ENCODE measurements at places on chromosomes 1 and 21. TPM values are rescaled to one million over a fixed set of nuclear protein-coding genes. Genes with fewer than 3 reads are reported as not detected.

The OLIG2 gene
- total RNA-seq = not detected

The LCE1F gene
- not detected for total RNA-seq

The CYP4A11 gene
- total RNA-seq = not detected

The NCF2 gene
- total RNA-seq = 86.1 TPM

The USP1 gene
- 26.4 TPM for total RNA-seq

The SHE gene
- not detected for total RNA-seq

The LCE1C gene
- not detected for total RNA-seq

The HIVEP3 gene
- 5.8 TPM for total RNA-seq

DNA sequence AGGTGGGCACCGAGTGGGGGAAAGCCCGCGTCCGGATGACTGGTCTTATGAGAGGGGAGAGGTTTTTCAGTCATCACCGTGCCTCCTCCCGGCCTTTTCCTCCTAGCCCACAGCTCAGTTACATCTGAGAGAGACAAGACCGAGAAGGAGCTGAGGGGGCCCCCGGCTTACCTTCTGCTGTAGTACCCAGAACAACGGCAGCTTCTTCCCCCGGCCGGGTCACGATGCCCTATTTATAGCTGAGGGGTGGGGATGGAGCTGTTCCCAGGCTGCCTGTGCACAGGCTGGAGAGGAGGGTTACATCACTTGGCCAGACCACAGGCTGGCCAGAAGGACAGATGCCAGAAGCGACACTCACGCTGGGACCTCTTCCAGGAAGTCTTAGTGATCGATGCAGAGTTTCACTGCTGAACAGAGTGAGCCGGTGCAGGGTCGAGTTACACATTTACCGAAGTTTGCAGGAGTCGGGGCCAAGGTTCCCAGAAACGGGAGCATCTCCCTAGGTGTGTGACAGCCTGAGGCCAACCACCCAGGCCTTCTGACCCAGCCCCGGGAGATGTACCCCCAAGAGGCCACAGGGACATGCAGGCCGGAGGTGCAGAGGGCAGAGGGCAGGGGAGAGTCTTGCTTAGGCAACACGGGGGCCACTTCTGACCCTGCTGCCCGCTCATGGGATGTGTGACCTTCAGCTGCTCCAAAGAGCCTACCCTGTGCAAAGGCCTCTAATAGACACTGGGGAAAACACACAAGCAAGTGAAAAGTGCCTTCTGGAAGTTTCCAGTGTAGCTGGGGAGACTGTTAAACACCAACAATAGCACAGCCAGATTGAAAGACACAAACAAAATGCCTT, at the start of gene AGT:
AGT (minus strand) TSS at position 208 of the 850 bp plus-strand sequence. CDS start 3,299 bp downstream, outside the sequence.
- peak; percentile 53 for DNase-seq

- DNase-seq = no peak
Measured at GRCh38 chr1:204127597-204128242, 24.1 kb downstream of the ETNK2 start.

DNA sequence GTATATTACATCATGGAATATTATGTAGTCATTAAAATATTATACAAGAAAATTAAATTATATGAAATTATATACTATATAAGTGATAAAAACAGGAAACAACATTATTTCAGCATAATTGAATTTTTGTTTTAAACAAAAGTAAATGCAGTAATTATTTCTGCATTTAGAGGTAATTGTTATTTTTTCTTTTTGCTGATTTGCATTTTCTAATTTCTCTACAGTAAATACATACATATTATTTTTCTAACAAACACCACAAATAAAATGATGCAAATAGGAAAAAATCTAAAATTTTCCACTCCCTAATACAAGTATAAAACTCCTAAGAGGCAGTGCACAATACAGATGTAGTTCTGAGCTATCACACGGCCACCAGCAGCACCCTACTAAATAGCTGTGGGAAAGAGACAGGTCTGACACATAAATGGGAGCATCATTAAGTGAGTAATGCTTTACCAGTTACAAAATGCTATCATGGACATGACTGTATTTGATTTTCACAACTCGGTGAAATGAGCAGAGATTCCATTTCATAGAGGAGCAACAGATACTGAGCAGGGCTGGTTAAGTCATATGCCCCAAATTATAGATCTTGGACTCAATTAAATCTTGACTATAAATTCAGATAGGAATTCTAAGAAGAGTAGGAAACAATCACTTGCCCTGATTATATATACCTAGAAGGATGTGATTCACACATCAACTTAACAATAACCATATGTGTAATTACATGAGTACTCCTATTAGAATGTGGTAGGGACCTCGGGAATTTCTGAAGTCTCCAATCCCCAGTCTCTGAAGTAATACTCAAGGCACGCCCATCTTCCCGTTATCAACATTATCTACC, 49.0 kb downstream of the NRIP1 start:
- DNase-seq = peak; percentile 29

DNA sequence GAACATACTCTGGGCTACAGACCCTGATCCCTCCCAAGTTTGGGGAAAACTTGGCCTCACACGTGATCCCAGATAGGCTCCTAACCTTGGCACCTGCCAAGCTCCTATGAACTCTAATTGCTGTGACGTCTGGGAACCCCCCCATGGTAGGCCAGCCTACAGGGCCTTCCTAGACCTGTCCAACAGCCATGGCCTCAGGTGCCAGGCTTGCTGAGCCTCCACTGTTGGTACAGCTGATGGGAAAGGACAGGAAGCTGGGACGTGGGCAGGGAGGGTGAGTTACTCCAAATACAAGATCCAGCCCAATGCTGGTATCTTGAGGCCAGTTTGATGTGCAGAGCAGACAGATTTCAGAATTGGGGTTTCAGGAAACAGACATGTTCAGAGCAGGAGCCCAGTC, 19.1 kb downstream of the SMIM12 start:
- no peak for DNase-seq

GRCh38 chr1:201728731-201729130, 100.2 kb upstream of the IPO9 start:
- DNase-seq = no peak

GRCh38 chr1:205842229-205842628, 7.7 kb downstream of the PM20D1 start:
- no peak for DNase-seq

DNA sequence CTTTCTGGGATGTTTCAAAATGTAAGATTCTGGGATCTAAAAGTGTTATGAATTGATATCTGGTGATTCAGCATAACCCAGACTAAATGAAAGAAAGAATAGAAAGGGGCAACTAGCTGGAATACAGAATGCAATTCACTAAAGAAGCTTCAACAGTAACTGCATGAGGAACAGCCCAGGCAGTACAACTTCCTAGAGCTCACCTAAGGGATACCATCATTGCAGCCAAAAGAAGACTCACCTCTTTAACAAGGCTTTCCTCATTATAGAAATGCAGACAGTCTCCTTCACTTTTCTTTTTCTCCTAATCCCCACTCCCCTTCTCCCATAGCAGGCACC, 6.3 kb downstream of the RGS5 start:
- DNase-seq = no peak

GRCh38 chr1:167150492-167150833, 56.6 kb downstream of the STYXL2 start:
- no peak for DNase-seq

DNA sequence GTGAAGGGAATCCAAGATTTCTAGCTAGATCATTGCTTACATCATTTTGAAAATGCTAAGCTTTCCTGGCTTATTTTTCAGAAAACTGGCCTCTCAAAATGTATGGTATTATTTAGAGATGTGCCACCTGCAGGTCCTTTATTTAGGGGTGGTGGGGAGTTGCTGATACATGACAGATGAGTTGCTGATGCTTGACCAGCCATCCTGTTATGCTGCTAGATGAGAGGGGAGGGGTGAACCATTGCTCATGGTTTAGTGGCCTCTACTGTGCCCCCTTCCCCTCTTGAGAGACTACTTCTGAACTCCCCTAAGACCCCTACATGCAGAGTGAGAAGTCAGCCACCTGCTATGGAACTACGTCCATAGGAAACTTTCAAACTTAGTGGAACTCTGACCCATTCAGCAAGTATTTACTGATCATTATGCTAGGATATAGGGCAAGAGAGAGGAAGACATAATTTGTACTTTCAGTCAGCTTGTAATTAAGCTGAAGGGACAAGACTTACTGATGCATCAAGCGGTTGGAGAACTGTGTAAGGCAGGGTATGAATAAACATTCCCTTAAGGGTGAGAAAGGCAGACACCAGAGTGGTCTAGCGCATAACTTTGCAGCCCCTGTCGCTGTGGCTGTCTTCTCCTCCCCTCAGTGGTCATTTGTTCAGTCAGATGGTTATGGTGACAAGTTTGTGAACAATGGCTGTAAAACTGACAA, 34.6 kb downstream of the SLAMF6 start:
- DNase-seq = no peak

DNA sequence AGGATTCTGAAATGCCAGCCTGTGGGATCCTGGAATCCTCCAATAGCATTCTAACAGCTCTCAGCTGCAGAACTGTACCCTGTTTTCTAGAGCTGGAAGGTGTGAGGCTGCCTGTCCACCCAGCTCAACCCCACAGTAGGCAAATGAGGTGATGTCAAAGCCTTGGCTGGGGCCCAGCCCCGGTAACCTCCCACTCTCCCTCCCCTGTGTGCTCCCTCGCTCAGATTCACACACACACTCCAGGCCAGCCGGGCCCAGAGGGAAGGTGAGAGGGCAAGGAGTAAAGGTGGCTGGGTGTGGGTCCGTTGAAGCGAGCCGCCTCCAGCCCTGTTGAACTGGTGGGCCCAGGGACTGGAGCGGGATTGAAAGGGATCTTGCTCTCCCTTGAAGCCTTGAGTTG, at the start of gene BSND:
BSND (plus strand) TSS at position 257 of the 400 bp plus-strand sequence. CDS start 254 bp downstream, outside the sequence.
- no peak for DNase-seq

GRCh38 chr1:116471241-116471640, 98.2 kb downstream of the ATP1A1 start:
- no peak for DNase-seq

DNA sequence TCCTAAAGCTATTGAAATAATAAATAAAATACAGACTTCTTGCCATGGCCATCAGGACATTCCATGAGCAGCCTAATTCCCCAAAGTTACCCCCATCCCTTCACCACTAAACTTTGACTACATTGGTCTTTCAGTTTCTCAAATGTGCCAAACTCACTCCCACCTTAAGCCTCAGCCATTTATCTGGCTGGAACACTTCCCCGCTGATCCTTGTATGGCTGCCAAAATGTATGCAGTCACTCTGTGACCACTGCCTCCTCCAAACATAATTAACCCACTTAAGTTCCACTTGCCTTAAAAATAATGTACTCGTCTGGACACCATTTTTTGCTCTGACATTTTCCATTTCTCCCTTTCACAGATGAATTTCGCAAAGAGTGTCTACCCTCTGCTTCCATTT, 407.4 kb downstream of the NTNG1 start:
- DNase-seq = no peak

DNA sequence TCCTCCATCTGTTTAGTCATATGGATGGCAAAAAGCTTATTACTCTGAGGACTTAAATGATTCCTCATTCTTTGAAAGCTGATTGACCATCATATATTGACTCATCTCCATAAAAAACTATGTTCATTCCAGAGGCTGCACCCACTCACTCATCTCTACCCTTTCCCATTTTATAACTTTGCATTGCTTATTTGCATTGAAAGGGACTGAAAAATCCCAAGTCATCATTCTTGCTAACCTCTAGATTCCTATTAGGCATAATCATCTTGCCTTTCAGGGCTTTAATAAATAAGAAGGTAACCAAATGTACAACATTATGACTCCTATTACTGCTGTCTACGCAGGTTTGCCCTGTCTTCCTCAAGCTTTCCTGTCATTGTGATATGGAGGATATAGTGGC, 1180.3 kb upstream of the B3GALT2 start:
- DNase-seq = no peak

GRCh38 chr1:36349241-36349671, 25.8 kb upstream of the EVA1B start:
- no peak for DNase-seq

Data from kidney epithelial cell (primary cell).